Left ventricle myocardium inferior (tissue), 1 donor: ENCODE measurements at places on chromosomes 16 and 17. TPM values are rescaled to one million over a fixed set of nuclear protein-coding genes. Genes with fewer than 3 reads are reported as not detected.

GRCh38 chr17:37787055-37787757 lies 42.3 kb upstream of the HNF1B start:
- no peak for DNase-seq

DNA sequence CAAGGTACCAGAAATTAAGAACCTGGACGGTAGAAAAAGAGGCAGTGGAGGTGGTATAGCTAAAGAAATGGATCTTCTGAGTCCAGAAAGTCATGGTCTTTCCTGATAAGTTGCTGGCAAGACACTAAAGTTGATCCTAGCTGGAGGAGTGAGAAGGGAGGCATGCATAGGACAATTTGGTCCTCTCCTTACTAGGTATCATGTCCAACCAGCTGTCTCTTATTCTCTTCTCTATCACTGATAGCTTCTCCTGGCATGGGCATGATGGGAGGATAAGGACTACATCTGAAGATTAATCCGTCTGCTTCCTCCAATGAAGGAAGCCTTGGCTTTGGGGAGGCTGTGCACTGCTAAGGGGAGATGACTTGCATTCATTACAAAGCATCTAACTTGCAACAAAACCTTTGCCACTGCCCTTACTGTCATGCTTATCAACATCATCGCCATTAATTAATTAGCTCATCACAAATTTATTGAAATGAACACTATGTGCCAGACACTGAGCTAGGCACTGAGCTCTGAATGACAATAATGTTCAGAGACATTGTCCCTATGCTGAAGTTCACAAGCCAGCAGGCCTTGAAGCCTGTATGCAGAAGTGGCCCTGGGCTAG lies 3.1 kb upstream of the FAM117A start:
- no peak for DNase-seq

DNA sequence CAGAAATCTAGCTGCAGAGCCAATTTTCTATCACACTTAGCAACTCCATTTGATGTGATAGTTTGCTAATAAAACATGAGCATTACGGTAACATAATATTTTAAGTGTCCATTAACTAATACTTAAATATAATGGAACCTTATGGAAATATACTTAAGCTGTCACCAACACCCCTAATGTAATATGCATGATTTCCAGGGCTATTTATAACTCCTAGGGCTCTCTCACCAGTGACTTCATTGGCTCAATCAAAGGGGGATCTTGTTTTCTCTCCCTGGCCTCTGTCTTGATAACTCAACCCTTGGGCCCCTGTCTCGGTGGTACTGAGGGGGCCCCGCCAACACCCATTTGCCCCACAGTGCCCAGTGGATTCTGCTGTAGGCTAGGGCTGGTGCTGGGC lies 170.4 kb downstream of the SALL1 start:
- DNase-seq, result no peak

GRCh38 chr16:70738083-70738977 lies 52.5 kb upstream of the MTSS2 start:
- DNase-seq, result peak; percentile 69

DNA sequence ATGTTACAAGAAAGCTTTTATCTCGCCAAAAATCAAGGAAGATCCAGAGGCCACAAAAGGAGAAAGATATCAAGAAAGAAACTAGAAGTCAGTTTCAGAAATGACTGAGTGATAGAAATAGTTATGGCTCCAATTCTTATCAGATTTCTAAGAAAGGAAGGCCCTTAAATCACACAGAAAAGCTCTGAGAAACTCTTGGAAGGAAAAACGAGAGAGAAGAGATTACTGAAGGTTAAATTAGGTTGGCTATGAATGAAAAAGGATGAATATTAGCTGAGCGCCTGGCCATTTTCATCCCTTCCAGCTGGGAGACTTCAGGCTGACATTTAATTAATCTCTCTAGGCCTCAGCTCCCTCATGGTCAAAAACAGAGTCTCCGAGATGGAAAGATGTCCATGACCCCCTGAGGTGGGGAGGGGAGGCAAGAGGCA lies 72.3 kb downstream of the CYTH1 start:
- DNase-seq, result no peak

KRTAP17-1 gene
- not detected for total RNA-seq
